ENCODE measurements at places on chromosomes 4 and X. TPM values are rescaled to one million over a fixed set of nuclear protein-coding genes. Genes with fewer than 3 reads are reported as not detected.

- DNase-seq, result peak; percentile 26
Observed at GRCh38 chrX:118724775-118725174, 2.6 kb upstream of the IL13RA1 start.

The HAND2 gene
- 45.4 TPM for total RNA-seq

- DNase-seq, result no peak
Observed at GRCh38 chr4:54696649-54697048, 38.9 kb downstream of the KIT start.

DNA sequence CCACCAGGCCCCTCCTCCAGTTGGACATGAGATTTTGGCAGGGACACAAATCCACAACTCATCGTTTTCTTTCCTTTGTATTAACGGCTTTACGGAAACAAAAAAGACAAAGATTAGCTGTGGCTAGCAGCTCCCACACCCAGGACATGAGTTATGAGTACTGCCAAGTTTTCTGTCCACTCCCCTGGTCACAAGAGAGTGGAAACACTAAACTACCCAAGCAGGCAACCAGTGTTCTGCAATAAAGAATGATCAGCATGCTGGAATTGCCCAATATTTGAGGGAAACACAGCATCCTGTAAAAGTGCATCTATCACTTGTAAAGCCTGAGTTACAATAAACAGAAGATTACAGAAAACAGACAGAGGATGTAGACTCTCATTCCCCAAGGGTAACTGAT, 358.4 kb downstream of the NLGN4X start:
- peak; percentile 60 for DNase-seq

The RHOXF2B gene
- not detected for total RNA-seq

DNA sequence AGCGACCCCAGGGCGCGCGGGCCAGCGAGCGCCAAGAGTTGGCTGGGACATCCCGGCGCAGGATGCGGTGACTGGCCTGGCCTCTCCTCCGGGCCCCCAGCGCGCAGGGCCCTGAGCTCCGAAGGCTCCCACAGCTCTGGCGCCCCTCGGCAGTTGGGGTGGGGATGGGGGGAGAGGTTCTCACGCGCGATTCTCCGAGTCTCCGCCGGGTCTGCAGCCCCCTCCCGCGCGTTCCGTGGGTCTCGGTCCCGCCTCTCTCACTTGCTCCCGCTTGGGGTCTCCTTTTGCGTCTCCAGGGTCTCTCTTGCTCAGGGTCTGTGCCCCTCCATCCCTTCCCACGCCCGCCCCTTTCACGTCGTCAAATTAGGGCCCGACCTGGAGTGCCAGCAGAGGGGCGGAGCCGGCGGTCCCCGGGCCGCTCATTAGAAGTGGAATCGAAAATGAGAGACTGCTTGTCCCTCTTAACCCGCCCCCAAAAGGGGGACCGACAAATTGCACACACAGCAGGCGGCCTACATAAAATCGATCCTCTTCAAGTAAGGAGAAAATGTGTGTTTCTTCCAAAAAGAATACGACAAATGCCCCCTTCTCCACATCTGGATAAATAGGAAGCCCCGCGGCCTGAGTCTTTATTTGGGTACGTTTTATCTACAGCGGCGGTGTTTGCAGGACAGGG, 877 bp upstream of the NKX1-1 start:
- no peak for DNase-seq
